ENCODE measurements at places on chromosomes 11 and 22.
A peak's percentile ranks its signal among the peaks of the same experiment; 100 is the strongest.

- no peak for DNase-seq
These were observed 350.8 kb downstream of the TBC1D22A start for GRCh38 chr22:47112994-47113852.

GRCh38 chr11:77396305-77396704, 77.6 kb downstream of the PAK1 start:
- DNase-seq: no peak

- no peak for DNase-seq
These were observed 10.7 kb downstream of the CRY2 start for GRCh38 chr11:45857961-45858474.

GRCh38 chr11:93169950-93170561, 27.7 kb downstream of the SLC36A4 start:
- DNase-seq: no peak

- DNase-seq: no peak
These were observed 113.6 kb upstream of the SEZ6L start for GRCh38 chr22:26055693-26056092.

DNA sequence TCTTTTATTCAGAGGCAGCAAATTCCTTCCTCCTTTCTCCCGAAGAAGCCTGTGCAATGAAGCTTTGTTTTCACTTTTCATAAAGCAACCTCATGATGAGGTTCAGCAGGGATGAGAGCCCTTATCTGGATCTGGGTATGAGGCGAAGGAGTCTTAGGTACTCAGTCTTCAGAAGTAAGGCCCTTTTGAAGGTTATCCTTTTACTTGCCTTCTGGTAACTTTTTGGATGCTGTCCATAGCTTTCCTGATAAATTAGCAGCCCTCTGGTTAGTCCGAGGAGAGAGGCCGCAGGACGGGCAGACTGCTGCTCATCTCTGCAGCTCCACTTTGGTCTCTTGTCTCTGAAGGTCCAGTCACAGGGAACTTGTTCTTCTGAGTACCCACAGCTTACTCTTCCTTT, 1.1 kb downstream of the TRIM22 start:
- DNase-seq: no peak

DNA sequence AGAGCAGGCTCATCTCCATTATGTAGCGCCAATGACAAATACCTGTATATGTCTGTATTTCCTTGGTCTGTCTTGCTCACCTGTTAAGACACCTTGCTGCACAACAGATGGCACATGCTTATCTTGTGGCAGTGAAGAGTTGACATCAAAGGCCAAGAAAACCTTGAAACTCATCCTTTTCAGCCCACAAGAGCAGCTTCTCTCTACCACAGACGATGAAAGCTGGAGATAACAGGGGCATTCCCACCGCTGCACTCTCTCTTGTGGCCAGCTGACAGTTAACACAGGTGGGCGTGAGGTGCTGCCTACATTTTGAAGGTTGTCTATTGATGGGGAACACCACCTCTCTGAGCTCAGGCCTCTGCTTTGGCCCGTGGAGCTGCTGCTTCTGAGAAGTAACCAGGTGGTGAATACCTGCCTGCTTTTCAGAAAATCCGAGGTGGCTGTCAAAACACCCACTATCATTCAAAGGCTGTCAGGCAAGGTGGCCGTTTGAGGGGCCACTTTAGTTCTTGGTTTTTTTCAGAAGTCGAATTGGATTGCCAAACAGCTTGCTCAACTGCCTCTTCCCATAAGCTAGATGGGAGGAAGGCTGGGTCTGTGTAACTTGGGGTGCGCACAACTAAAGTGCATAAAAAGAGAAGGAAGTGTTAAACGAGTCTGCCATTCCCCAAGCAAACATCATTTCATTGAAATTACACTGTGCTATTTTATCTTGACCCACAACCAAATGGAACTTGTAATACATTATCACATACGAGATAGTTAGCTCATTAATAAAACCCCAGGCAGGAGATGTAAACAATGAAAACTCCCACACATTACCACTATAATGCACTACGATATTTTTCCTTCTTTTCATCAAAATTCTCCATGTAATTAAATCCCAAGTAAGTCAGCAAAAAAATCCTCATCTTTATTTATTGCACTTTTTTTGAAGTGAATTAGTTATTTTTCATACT, 87.1 kb upstream of the RAG2 start:
- no peak for DNase-seq

GRCh38 chr11:70928854-70929598, 323.4 kb downstream of the SHANK2 start:
- peak; percentile 48 for DNase-seq

GRCh38 chr22:44540756-44541670, 43.0 kb upstream of the RTL6 start:
- DNase-seq: no peak

- no peak for DNase-seq
These were observed 458.8 kb downstream of the BUD13 start for GRCh38 chr11:116314006-116314405.

DNA sequence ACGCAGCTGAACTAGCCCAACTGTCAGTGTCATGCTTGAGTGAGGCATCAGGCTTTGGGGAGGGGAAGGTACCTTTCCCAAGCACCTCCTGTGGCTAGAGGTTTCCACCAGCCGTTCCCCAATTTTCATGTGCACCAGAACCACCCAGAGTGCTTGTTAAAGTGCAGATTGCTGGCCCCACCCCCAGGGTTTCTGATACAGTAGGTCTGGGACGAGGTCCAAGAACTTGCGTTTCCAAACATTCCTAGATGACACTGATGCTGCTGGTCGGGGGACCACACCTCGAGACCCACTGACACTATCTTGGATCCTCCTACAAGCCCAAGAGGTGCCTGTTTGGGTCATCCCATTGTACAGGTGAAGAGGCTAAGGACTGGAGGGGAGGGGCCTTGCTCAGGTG, 59.8 kb downstream of the PDE2A start:
- DNase-seq: no peak

GRCh38 chr11:70141486-70142220, 61.4 kb upstream of the FADD start:
- DNase-seq: peak; percentile 48

DNA sequence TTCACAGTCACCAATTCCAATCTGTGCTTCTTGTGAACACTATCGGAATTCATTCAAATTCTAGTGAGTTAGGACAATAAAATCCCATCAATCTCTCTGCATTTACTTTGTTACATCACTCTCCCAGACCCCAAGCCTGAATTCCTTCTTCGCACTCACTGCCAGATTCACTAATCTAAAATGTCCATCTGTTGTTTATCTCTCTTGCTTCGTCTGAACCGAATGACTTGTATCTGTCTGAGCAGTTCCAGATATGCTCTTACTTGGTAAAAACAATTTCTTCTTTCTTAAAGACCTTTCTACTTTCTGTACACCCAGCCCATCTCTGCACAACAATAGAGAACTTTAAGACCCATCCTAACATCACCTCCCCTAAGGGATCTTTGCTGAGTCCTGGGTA, 7.0 kb downstream of the MMP10 start:
- no peak for DNase-seq

GRCh38 chr11:24636291-24636629, 139.4 kb downstream of the LUZP2 start:
- no peak for DNase-seq

DNA sequence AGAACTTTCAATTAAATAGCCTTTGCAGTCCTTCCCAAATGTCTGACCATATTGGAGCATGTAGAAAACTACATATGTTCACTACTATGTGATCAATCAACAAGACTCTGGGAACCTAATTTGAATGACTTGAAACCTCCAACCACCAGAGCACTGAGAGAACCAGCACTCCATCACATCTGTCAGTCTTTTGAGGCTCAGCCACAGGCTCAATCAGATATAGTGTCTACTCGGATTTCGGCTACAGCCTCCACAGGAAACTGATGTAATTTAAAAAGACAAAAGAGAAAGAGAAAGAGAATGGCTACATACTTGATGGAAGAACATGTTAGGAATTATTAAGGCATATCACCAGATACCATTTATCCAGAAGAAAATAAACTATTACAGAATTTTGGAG, 859.0 kb downstream of the FAM181B start:
- DNase-seq: no peak

GRCh38 chr11:20668131-20668809, 1.1 kb upstream of the NELL1 start:
- no peak for DNase-seq

DNA sequence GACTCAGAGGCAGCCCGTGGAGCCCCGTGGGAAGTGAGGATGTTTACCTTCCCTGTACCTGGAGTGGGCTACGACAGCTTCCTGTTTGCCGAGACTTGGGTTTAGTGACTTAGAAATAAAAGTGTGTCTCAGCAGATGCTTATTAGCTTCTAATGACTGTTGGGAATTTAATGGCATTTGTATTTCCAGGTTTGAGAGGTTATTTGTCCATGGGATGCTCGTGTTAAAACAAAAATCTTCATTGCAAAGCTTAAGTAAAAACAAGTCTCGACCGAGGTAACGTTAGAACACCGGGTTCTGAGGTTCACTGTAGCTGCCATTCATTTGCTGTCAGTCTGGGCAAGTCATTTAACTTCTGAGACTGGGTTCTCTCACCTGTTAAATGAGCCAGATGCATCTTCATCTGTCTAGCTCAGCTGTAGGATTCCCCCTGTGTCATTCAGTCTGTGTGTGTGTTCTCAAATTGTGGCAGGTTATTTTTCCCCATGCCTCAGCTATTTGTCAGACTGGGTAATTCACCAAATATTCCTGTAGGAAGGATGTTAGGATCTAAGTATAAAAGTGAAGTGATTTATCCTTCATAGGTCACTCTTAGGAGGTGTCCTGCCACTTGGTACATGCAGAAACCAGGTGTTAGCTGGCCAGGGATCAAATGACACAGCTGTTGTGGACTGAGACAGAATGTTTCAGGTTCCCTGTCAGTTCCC, 791 bp downstream of the EI24 start:
- no peak for DNase-seq

DNA sequence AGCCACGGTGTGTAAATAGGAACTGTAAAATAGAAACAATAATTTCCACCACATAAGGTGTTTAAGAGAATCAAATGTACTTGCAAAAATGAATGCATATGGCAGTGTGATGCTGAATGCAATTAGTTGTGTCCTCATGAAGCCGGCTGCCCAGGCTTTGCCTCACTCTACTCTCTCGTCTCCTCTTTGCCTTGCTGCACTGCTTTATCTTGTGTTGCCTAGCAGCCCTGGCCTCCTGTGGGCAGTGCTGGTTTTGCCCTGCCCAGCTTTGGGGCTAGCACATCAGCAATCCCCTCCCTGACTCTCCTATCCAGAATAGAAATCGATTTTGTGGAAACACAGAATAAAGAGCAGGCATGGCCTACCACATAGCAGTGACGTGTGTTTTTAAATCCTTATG, 30.0 kb downstream of the LRRC32 start:
- DNase-seq: no peak

DNA sequence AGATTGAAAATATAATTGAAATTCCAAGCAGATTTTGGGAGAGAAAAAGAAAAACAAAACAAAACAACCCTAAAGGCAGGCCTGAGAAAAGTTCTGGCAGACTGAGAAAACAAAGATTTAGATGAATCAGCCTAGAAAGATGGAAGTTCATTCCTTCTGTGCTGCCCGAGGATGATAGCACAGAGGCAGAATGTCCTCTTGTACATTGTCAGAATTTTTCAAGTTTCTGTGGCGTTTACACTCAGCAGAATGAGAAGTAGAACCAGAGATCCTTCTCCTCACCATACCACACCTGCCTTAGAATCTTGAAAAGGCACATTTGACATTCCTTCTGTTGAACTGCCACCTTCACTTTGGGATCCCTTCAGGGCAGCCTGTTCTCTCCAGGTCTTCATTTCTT, 62.5 kb upstream of the IZUMO1R start:
- DNase-seq: no peak

GRCh38 chr22:39182478-39183030, 30.1 kb upstream of the CBX7 start:
- DNase-seq: no peak
